Prostate gland (tissue), 2 donors: ENCODE measurements at places on chromosomes 2 and 18.

DNA sequence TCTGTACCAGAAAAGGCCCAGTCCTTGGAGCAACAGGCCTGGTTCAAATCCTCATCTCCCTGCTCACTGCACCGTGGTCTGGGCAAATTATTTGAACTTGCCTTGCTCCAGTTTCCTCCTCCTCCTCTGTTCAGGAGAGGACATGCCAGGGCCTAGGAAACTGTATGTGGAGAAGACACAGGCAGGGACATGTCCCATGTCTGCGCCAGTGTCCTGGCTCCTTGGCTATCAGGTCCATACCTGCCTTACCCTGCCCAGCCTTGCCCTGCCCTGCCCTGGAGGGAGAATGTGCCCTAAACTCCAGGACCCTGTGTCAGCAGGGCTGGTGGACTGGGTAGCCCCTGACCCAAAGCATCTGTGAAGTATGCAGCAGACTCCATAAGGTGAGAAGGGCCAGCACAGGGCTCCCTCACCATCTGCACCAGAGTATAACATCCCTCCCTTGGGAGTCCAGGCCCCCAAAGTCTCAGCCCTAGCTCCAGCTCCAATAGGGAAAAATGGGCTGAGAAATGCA lies 165.3 kb downstream of the GALNT1 start:
- H3K27ac ChIP-seq = no peak overlapping the region
- H3K4me1 ChIP-seq = no peaks in the 10 kb centered on the region
- no peak overlapping the region for H3K4me3 ChIP-seq
- no peaks in the 10 kb centered on the region for H3K27me3 ChIP-seq
- H3K36me3 ChIP-seq = no peaks in the 10 kb centered on the region

DNA sequence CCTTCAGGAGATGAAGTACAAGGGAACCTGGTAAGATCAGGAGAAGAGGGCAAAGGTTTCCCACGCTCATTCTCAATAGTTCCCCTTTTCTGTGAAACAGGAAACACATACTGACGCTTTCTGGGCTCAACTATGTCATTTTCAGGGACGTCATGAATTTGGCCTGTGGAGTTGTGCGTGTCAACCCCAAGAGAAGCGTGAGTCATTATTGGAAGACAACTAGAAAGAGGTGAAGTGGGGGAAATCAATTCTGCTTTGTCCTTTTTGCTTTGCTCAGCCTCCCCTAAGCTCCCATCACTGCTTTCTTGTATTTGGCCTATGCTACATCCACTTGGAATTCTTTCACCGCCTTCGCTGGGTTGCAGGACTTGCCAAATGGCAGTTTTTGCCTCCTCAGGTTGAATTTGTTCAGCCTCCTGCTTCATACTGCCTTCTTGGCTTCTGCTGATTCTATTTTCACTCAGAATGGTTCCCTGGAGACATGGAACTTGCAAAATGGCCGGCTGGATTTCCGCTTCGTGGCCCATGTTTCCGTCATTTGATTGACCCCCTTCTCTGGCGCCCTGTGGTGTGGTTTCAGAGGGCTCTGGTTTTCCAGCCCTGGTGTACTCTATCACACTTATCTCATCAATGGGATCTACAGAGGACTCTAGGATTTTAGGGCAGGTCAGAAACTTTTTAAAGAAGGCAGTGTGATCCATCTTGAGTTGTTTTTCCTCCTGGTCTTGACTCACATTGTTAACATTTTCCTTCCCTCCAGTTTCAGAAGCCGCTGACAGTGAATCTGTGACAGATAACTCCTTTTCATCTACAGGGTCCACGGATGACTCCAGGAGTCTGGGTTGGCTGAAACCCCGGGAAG lies 93.3 kb downstream of the ALPK2 start:
- H3K4me1 ChIP-seq = no peaks in the 10 kb centered on the region
- DNase-seq = no peak
- H3K27ac ChIP-seq = no peak overlapping the region
- no peak overlapping the region for H3K4me3 ChIP-seq

DNA sequence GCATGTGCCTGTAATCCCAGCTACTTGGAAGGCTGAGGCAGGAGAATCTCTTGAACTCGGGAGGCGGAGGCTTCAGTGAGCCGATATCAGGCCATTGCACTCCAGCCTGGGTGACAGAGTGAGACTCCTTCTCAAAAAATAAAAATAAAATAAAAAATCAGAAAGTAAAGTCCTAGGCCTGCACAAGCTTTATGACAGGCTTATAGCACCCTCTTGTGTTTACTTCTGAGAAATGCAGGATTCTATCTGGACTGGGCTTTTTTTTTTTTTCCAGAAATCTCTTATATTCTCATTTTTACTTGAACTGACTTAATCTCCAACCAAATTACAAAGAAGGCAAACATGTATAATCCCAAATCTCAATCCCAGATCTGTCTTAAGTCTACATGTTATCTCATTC lies 26.1 kb upstream of the REG3G start:
- H3K4me1 ChIP-seq = no peaks in the 10 kb centered on the region
- H3K4me3 ChIP-seq = no peak overlapping the region
- H3K27me3 ChIP-seq = peaks cover under 1% of the 10 kb centered on the region
- no peak overlapping the region for H3K27ac ChIP-seq
- H3K36me3 ChIP-seq = no peaks in the 10 kb centered on the region

DNA sequence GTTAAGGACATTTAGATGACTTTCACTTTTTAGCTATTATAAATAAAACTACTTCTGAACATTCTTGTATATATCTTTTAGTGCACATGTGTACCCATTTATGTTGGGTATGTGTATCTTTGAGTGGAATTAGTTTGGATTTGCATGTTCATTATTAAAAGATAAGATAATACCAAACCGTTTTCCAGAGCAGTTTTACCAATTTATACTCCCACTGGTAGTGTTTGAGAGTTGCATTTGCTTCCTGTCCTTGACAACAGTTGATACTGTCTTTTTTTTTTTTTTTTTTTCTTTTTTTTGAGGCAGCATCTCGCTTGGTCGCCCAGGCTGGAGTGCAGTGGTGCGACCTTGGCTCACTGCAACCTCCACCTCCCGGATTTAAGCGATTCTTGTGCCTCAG lies 23.3 kb downstream of the SLC30A6 start:
- H3K4me1 ChIP-seq = no peaks in the 10 kb centered on the region
- no peak overlapping the region for H3K4me3 ChIP-seq
- peaks cover 4% of the 10 kb centered on the region for H3K36me3 ChIP-seq
- H3K27ac ChIP-seq = no peak overlapping the region
- H3K27me3 ChIP-seq = no peaks in the 10 kb centered on the region

GRCh38 chr2:153917570-153917969 lies 45.8 kb downstream of the GALNT13 start:
- no peaks in the 10 kb centered on the region for H3K4me1 ChIP-seq
- H3K4me3 ChIP-seq = no peak overlapping the region
- H3K27me3 ChIP-seq = no peaks in the 10 kb centered on the region
- H3K36me3 ChIP-seq = no peaks in the 10 kb centered on the region
- H3K27ac ChIP-seq = no peak overlapping the region
- no peak for DNase-seq

DNA sequence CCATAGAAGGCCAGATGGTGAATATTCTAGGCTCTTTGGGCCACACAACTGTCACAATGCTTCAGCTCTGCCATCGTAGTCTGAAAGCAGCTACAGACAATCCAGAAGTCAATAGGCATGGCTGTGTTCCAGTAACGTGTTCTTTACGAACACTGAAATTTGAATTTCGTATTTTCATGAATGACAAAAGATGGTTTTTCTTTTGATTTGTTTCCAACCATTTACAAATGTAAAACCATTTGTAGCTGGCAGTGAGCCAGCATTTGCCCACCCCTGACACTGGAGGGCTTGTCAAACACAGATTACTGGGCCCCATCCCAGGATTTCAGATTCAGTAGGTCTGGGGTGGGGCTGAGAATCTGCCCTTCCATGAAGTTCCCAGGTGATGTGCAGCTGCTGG lies 83.0 kb upstream of the ATG16L1 start:
- no peaks in the 10 kb centered on the region for H3K27me3 ChIP-seq
- no peaks in the 10 kb centered on the region for H3K4me1 ChIP-seq
- H3K4me3 ChIP-seq = no peak overlapping the region
- no peak for DNase-seq
